ENCODE measurements at places on chromosomes 4 and X.
A peak's percentile ranks its signal among the peaks of the same experiment; 100 is the strongest.

- DNase-seq, result no peak
Observed at GRCh38 chrX:23937100-23937499, 29.3 kb downstream of the CXorf58 start.

GRCh38 chr4:83929550-83929949 is 393.6 kb downstream of the GPAT3 start:
- DNase-seq, result no peak

GRCh38 chrX:18702362-18703195 is 4.9 kb upstream of the PPEF1 start:
- DNase-seq, result no peak

GRCh38 chr4:138438608-138439007 is 196.5 kb upstream of the SLC7A11 start:
- no peak for DNase-seq

DNA sequence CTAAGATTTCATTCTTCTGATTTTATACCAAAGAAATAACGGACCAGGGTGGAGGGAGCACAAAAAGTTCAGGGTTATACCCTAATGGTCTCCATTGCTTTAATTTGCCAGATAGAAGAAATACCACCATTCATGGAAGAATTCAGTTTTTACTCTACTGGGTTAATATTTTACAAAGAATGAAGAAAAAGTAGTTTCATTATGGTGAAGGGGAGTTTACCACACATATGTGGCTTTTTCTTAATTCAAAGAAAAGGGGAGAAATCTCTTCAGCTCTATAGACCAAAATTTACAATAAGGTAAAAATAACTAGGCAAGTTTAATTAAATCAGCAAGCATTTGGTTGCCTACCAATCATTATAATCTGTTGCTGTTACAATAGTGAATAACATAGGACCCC is 37.6 kb downstream of the CASK start:
- DNase-seq, result no peak

DNA sequence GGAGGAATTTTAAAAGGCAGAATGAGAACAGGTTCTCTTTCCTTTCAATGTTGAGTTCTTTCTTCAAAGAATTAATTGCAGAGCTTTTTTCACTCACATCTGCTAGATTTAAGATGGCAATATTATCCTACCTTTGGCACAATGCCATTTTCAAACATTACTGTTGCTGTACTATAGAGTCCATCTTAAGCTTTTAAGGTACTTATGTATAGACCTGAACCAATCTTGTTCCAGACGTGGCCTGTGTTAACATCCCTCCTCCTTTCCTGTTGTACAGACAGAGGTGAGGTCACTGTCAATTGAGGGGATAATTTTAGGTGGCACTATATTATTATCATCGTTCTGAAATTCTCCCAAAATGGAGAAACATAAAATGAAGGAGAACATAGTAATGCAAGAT is 53.0 kb upstream of the MYOZ2 start:
- no peak for DNase-seq

GRCh38 chr4:55791666-55792065 is 27.9 kb upstream of the EXOC1L start:
- no peak for DNase-seq

DNA sequence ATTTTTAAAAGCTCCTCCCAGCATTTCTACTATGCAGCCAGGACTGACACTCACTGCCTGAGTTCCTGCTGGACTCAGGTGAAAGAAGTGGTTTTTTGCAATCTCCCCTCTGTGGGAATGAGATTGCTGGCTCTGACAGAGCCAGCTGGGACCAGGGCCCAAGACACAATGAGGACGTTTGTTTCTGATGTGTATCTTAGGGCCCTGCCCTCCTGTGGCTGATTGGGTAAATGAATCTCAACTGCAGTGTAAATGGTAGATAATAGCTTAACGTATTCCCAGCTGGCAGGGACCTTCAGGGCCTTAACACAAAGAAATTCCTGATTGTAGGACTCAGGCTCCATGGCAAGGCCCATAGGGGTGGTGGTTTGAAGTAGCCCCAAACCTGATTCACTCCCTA is 85.8 kb upstream of the PRPS1 start:
- DNase-seq, result peak; percentile 64

DNA sequence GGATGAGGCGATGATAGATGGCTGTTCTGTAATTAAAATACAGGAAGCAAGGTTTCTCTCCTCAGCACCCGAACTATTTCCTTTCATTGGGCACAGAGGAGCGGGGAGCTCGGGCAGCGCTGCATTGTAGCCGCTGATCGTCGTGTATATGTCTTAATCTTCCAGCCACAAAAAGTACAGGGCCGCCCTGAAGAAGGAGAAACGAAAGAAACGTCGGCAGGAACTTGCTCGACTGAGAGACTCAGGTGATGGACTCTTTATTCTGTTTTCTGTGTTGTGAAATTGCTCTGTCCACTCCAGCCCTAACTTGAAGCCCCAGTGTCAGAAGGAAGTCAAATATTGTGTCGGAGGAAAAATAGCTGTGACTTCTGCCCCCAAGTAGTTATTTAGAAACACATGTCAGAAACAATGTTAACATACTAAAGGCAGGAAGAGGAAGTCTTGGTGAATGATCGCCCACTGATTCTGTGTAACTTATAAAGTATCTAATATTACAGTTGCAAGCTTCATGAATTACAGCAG is 546 bp downstream of the ZRSR2 start:
- DNase-seq, result no peak

DNA sequence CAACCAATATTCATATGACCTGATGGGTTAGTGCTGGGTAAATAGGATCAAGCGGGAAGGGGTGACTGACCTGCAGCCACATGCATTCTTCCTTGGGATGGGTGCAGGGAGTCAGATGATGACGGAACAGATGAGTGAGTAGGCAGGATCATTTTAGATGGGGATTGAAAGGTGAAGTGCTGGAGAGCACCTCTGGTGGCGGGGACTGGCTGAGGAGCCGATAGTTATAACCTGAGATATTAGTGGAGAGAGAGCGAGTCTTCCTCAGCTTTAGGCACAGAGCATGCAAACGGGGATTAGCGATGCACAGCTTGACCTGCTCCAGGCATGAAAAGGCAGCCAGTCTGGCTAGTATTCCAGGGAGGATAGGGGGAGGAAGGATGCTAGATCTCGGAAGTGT is 99.1 kb downstream of the AFF1 start:
- DNase-seq, result peak; percentile 57

DNA sequence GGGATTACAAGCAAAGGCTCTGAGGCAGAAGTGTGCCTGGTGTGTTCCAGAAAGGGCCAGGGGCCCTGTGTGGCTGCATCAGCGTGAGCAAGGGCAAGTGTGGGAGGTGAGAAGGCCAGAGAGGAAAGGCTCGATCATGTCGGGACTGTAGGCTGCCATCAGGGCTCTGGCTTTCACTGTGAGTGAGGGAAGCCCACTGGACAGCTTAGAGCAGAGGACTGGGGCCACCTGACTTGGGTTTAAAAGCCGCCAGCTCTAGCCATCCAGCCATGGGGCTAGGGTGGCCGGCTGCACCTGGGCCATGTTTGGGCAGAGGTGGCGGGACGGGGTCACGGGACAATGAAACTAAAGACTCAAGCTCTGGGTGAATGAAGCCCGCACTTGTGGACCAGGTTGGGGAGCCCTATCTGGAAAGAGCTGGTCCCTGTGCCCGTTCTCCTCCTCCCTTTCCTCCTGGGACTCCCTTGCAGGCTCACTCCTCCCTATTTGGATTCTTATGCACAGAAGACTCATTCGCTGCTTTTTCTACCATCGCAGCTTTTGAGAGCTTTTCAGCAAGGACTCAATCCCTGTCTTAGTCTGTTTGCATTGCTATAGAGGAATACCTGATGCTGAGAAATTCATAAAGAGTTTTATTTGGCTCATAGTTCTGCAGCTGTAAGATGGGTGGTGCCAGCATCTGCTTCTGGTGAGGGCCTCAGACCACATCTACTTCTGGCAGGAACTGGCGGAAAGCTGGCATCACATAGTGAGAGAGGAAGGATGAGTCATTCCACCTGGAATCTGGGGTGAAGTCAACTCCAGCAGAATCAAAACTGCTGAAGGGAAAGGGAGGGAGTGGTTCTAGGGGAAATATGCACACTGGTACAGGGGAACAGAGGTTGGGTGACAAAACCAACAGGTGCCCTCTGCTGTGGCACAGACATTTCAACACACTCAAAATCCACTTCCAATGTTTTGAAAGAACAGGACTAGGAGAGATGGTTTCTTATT is 15.3 kb downstream of the CTAG1B start:
- no peak for DNase-seq

DNA sequence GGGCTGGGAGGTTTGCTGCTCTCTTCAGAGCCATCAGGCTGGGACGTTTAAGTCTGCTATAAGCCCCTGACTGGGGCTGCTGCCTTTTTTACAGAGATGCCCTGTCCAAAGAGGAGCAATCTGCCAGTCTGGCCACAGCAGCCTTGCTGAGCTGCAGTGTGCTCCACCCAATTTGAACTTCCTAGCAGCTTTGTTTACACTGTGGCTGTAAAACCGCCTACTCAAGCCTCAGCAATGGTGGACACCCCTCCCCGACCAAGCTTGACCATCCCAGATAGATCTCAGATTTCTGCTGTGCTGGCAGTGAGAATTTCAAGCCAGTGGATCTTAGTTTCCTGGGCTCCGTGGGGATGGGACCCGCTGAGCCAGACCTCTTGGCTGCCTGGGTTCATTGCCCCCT is 40.7 kb downstream of the SPATA18 start:
- peak; percentile 12 for DNase-seq

DNA sequence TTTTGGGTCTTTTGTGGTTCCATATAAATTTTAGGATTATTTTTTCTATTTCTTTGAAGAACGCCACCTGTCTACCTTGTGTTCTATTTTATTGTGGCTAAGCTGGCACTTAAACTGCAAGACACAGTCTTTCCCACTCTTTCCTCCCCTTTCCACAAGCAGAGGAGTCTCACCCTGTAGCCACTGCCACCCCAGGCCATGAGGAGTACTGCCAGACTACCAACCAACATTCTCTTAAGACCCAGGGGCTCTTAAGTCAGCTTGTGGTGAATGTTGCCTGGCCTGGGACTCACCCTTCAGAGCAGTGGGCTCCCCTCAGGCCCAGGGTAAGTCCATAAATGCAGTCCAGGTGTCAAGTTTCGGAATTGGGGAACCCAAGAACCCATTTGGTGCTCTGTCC is 58.0 kb upstream of the FMR1 start:
- DNase-seq, result peak; percentile 37

GRCh38 chrX:127190381-127190780 is 370.9 kb downstream of the PRR32 start:
- DNase-seq, result no peak

GRCh38 chr4:82293304-82293703 is 80.5 kb downstream of the HNRNPD start:
- no peak for DNase-seq

DNA sequence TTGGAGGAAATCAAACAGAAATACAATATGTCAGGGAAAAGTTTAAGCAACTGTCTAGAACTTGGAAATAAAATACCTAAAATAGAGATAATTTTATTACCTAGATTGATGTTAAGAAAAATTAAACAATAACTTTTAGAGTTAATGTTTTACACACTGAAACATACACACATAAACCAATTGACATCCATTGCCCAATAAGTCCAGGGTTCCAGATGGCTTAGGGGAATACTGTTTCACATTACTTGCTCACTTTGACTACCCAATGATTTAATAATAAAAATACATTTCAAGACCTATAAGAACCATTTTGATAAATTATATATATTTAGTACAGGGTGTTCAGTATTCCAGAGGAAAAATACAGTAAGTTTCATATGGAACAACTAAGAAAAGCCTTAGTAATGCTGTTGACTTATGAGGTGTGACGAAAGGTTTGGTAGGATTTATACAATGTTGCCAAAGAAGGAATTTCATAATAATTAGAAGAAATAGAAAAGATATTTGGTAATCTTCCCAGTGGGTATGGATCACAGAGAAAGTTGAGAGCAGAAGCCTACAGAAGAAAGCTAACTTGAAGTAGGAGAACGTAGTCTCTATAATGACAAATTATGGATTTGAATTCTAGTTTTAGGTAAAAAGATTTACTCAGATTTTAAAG is 23.0 kb upstream of the UGT2B4 start:
- no peak for DNase-seq

DNA sequence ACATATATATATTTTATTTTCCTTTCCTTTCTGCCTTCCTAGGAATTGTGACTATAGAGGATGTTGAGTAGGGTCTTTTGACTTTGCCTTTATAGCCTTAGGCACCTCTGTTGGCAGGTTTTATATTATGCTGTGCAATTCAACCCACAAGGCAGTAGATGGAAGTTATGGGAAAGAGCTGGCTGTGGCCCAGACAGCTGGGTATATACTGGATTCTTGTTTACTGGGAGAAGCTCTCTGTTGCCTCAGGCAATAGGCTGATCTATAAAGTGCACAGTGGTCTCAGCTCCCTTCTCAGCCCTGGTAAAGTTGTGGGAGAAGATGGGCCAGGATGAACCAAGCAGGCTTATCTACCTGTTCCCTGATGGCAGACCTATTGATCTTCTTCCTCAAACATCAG is 342.0 kb downstream of the GBA3 start:
- DNase-seq, result no peak

GRCh38 chr4:49063670-49064069 is 77.6 kb downstream of the CWH43 start:
- DNase-seq, result no peak

DNA sequence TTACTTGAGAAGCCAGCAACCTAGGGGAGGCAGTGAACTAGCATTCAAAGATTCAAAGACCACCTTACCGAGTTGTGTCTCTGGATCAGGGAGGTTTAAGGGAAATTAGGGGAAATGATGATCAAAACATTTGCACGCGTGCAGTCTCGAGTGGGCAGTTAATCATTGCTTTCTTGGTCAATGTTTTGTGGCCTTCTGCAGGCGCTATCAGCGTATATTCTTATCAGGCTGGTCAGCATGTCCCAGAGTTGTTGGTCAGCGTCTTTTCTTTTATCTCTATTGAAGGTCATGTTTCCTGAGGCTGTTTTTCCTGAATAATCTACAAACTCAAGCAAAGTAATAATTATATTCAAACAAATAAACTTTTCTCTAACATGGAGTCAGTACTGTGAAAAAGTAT is 84.0 kb upstream of the ZNF81 start:
- no peak for DNase-seq

- DNase-seq, result no peak
Observed at GRCh38 chr4:77127837-77128621, 29.0 kb upstream of the CCNG2 start.

DNA sequence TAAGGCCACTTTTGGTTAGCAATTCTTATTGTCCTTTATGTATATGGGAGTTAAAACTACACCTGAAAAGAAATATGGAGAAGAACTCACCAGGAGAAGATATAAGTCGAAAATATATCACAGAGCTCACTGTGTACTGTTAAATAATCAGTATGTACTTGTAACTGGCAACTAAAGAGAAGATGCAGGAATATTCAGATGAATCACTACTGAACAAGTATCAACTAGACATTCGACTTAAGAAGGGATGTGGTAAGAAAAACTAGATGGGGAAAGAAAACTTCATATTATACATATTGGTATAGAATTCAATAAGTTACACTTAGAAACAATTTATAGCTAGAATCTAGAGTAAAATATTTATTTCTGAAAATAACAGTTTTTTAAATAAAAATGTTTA is 230.0 kb downstream of the CAMK2D start:
- no peak for DNase-seq

- DNase-seq, result no peak
Observed at GRCh38 chr4:146159384-146160058, 16.0 kb upstream of the LSM6 start.

GRCh38 chr4:124092101-124092500 is 620.4 kb downstream of the ANKRD50 start:
- DNase-seq, result no peak

Measured in ELF-1 (cell line).